ENCODE measurements at places on chromosomes 16 and 17.

DNA sequence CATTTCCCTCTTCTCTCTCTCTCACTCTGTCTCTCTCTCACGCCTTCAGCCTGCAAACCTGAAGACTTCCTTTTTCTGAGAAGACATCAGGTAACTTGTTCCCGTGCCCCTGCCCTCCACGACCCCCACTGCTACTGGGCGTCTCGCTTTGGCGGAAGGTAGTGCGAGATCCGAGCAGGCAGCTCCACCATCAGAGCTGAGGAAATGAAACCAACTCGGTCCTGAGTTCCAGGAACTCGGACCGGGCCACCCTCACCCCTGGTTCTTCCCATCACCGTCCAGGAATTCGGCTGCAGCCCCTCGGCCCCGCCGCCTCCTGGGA lies 585 bp downstream of the MLKL start:
- no peak for DNase-seq

- no peak for DNase-seq
Measured at GRCh38 chr16:30553393-30553899, 4.7 kb downstream of the ZNF764 start.

- DNase-seq = no peak
Measured at GRCh38 chr17:80596760-80597608, 52.3 kb downstream of the RPTOR start.

- no peak for DNase-seq
Measured at GRCh38 chr17:10192461-10192860, 5.9 kb downstream of the GAS7 start.

- DNase-seq = no peak
Measured at GRCh38 chr16:21620592-21620991, 21.2 kb downstream of the METTL9 start.

DNA sequence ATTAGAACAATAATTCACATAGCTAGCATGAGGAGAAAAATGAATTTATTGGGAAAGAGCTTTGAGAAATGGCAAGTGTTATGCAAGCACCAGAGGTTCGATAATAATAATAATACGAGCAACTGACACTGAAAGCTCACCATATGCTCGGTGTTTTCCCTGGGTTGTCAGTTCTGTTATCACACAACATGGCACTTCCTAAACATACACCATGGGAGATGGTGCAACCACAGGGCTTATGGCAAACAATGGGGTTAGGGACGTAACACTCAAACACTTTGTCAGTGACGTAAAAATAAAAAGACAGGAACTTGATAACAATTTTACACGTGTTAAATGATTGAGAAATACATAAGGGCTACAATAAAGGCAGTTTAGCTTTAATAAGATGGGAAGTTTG lies 23.7 kb downstream of the OR1D5 start:
- DNase-seq = no peak

DNA sequence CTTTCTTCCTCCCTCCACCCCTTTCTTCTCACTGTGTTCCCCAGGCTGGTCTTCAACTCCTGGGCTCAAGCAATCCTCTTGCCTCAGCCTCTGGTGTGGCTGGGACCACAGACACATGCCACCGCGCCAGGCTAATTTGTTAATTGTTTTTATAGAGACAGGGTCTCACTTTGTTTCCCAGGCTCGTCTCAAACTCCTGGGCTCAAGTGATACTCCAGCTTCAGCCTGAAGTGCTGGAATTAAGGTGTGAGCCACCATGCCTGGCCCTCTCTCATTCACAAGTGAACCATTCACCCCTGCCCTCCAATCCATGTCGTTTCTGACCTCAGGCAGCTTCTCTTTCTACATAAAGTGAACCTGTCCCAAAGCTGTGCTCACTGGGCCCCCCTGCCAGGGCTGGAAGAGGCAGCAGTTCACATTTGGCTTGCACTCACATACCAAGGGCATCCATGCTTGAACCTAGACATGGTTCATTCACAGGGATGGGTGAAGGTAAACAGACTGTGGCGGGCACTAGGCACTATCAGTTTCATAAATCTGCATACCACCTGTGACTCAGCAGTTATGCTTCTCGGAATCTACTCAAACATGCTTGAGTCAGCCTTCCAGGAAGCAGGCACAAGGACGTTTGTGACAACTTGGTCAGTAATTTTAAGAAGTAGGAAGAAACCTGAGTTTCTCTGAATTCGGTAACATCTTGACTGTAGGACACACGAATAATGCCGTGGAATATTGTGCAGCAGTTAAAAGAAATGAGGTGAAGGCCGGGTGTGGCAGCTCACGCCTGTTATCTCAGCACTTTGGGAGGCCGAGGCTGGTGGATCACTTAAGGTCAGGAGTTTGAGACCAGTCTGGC lies 6.0 kb upstream of the RNF213 start:
- DNase-seq = no peak

GRCh38 chr16:27902551-27902950 lies 161.0 kb downstream of the GSG1L start:
- DNase-seq = no peak

- DNase-seq = no peak
Measured at GRCh38 chr17:7289256-7290032, 5.0 kb downstream of the YBX2 start.

DNA sequence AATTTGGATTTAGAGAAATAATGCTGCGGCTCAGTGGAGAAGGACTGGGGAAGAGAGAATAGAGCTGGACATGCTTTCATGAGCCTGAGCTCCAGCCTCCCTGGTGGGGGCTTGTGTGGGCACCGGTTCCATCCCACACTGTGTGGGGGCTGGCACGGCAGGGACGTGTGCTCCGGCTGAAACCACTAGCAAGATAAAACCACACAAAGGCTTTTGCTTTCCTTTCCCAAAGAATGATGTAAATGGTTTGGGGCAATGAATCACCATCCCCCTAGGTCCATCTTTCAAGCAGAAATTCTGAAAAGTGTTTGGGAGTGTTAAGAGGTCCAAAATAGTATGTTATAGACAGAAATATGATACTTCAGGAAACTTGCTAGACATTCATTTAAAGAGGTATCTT lies 77.0 kb downstream of the CDH11 start:
- DNase-seq = no peak

- DNase-seq = no peak
Measured at GRCh38 chr17:28725660-28726225, 290 bp downstream of the TLCD1 start.

GRCh38 chr16:9798952-9799580 lies 383.2 kb downstream of the GRIN2A start:
- DNase-seq = no peak

- DNase-seq = no peak
Measured at GRCh38 chr17:71921796-71922195, 199.0 kb upstream of the SOX9 start.

- no peak for DNase-seq
Measured at GRCh38 chr17:81991684-81992305, 14.4 kb downstream of the ASPSCR1 start.

GRCh38 chr16:23959752-23960072 lies 123.9 kb downstream of the PRKCB start:
- no peak for DNase-seq

GRCh38 chr17:75041656-75042280 lies 5.0 kb downstream of the ATP5PD start:
- no peak for DNase-seq

DNA sequence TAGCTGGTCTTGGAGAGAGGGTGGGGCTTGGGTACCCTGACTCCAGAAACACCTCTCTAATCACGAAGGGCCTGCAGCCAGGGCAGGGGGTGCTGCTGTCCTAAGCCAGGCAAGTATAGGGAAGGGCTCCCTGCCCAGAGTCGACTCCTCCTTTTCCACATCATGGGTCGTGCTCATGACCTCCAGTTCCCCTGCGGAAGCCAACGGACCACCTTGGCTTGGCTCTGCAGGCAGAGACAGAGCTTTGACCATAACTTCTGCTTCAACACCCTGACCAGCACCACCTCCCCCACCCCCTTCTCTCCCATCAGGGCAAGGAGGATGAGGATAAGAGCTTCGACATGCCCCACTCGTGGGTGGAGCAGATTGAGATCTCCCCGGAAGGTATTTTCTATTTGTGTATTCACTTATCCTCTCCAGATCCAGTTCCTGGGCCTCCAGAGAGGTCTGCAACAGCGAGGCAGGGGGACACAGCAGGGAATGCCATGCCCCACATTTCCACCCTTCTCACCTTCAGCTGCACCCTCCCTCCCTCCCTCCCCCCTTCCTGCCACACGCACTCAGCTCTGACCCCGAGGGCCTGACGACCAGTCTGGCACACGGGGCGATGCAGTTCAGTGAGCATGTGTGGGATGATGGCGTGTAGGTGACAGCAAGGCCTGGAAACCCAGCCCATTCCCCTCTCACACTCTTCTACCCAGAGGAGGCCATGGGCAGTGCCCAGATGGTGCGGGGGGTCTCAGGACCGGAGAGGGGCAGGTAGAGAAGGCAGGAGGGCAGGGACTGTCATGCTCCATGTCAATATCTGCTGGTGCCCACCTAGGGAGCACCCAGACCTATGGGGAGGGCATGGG lies 14.0 kb upstream of the KATNB1 start:
- DNase-seq = no peak

- DNase-seq = no peak
Measured at GRCh38 chr17:77419547-77420094, 278.9 kb downstream of the SEC14L1 start.

GRCh38 chr16:57870753-57871454 lies 68.6 kb upstream of the KIFC3 start:
- DNase-seq = no peak

DNA sequence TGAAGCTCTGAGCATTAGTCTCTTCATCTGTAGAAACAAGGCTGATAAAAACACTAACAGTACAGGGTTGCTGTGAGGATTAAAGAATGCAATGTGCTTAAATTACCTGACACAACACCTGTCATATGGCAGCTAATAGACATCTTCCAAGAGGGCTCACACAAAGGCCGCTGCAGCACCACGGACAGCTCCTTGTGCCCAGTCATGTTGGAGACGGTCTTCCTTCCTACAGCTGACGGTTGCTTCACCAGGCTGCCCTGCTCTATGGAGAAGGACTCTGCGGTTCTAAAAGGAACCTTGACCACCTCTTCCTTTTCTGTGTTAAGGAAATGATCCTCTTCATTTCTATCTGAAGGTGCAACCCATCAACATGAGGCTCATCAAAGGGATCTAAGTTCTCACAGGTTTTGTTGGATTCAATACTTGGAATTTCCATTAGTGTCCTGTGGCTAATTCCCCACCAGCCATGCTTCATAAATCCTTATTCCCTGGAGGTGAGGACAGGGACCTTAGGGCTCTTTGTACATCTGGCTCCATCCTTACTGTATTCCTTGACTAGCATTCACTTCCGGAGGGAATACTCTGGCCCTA lies 138.9 kb upstream of the CES5A start:
- no peak for DNase-seq

DNA sequence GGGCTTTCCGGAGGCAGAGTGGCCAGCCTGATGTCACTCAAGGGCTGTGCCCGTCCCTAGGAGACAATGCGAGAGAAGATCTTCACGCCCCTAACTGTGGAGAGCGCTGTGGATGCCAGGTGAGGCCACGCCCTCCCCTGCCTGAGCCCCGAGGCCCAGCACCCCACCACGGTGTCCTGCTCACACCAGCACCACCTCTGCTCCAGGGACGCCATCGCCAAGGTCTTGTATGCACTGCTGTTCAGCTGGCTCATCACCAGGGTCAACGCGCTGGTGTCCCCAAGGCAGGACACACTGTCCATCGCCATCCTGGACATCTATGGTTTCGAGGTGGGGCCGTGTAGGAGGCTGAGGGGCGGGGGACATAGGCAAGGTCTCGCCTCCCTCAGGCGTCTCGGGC lies 27.8 kb downstream of the MYO15A start:
- no peak for DNase-seq

- no peak for DNase-seq
Measured at GRCh38 chr17:45313421-45313771, 3.4 kb downstream of the MAP3K14 start.

- no peak for DNase-seq
Measured at GRCh38 chr16:29834079-29834478, 13.8 kb downstream of the MVP start.

- no peak for DNase-seq
Measured at GRCh38 chr16:79612207-79612606, 11.7 kb upstream of the MAF start.

DNA sequence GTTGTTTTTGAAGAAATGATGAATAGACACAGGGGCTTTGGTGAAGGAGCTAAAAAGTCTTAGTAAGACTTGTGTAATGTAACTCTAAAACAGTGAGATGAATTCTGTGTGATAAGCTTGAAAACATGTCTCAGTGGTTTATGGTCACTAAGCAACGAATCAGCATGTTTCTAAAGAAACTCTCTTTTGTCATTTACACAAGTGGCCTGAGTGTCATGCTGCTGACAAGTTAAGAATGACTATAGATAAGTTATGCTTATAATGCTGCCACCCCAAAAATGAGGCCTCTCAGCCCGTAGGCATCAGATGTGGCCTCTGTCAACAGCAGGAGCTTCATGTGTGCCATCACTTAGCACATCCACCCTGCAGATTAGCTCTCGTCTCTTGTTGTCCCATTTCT lies 8.7 kb downstream of the COX10 start:
- no peak for DNase-seq

DNA sequence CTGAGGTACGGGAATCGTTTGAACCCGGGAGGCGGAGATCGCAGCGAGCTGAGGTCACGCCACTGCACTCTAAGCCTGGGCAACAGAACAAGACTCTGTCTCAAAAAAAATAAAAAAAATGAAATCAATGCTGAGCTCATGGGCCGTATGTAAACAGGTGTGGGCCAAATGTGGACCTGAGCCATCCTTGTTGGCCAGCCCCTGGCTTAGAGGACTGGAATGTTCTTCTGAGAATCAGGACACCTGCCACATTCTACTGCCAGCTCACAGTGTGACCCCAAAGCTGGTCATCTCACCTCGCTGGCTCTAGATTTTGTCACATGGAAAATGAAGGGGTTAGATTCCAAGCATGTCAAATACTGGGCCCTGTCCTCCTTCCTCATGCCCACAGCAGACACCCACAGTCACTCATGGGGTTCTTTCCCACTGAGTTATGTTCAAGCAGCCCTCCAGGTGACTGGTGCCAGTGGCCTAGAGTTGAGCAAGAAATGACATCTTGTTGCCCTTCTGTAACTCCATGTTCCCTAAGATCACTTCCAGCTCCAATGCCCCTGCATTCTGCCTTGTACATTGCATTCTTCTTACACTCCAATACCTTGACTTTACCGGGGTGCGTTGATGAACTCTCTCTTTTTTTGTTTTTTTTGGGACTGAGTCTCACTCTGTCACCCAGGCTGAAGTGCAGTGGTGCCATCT lies 110.6 kb downstream of the ABCC1 start:
- DNase-seq = no peak

GRCh38 chr16:88870608-88871348 lies 4.3 kb upstream of the PABPN1L start:
- DNase-seq = no peak
